ENCODE measurements at places on chromosomes 2 and 18.

GRCh38 chr2:133740500-133740899 is 172.2 kb upstream of the NCKAP5 start:
- no peak for DNase-seq

DNA sequence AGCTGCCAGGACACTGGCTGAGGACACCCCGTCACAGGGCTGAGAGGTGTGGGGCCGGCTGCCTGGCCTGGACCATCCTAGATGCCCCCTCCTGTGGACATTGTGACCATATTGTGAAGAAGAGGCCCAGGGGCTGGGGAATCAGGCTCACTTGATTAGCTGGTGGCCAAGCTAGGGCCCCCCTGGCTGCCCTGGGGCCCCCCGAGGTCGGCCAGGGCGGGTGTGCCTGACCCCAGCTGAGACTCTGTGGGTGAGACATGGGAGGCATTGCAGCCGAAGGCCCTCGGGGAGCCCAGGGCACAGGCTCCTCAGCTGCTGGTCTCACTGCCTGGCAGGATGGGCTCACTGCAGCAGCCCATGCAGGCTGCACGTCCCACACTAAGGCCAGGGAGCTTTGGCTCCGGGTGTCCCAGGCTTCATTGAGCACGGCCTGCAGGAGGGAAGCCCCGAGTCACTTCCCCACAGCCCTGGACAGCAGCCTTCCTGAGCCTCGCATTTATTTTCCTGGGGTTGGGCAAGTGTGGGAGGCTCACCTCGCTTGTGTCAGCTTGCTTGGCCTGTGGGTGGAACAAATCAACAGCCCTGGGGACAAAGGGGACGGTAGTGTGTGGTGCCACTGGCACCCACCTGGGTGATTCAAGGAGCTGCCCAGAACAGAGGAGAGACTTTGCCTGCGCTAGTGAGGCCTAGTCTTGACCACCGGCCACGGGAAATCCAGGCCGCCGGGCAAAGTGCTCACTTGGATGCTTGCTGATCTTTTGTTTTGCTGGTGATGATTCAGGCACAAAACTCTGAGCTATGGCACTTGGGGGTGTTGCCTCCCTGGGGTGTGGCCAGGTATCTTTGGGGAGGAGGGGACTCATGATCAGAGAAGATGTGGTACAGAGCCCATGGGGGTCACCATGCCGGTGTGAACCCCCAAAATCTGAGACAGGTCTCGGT is 1.3 kb downstream of the GAL3ST2 start:
- no peak for DNase-seq

DNA sequence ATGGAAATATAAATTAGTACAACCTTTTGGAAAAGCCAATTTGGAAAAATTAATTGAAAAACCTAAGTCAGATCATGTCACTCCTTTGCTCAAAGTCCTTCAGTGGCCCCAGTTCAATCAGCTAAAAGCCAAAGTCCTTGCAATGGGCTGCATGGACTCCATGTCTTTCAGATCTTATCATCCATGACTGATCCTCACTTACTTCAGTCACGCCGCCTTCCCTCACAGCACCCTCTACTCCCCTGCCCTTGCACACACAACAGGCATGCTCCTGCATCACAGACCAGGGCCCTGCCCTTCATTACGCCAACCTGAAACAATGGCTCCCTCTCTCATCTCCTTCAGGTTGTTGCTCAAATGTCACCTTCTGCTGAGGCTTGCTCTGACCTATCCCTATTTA is 15.6 kb downstream of the KANSL3 start:
- DNase-seq = no peak

DNA sequence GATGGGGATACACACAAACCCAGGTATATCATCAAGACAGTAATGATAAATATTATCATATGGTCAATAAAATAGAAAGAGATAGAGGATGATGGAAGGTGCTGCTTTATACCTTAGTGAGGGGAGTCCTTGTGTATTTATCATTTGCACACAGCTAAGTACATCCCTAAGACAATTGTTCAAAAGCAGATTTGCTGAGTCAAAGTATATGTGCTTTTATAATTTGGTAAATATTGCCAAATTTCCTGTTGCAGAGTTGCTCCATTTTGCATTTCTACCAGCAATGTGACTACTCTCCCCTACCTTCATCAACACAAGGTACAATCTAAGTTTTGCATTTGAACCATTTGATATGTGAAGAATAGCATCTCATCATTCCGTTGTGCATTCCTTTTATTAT is 22.6 kb upstream of the PLEK start:
- no peak for DNase-seq

DNA sequence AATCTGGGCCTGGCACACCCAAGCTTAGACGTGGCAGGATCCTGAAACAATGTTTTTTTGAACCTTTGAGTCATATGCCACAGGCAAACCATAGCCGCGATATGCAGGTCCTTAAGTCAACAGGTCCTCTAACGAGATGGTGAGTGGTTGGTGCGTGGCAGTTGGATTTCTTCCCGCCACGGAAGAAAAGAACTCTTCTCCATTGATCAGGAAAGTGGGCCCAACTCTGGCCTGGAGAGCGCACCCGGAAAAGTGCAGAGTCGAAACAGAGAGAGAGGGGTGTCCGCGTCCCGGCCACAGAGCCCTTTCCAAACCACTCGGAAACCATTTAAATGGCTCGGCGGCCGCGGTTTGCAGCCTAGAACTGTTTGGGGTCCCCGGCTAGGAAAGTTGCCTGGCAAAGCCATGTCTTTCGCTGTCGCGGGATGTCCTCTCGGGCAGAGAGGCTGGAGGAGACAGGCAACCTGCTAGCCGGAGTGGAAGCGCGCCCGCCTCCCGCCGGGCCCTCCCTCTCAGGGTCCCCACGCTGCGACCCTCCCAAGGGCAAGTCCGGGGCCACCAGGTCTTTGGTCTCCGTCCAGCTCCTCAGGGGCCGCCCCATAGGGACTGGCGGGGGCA is 777 bp downstream of the GALNT3 start:
- DNase-seq = no peak

DNA sequence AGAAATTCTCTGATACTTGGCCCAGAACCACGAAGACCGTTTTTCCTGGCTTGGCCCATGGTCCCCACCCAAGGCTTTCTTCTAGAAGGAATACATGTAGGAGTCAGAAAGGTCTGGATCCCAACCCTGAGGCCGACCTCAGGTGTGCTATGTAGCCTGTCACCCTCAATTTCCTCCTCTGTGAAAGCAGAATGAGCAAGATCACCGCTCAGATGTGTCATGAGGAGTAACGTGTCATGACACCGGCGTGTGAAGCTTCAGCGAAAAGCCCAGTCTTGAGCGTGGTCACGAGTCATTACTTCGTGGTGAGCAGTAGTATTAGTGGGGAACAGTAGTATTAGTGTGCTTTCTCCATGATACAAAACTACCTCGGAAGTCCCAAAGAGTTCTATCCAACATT is 103.4 kb downstream of the ALPK2 start:
- no peak for DNase-seq

DNA sequence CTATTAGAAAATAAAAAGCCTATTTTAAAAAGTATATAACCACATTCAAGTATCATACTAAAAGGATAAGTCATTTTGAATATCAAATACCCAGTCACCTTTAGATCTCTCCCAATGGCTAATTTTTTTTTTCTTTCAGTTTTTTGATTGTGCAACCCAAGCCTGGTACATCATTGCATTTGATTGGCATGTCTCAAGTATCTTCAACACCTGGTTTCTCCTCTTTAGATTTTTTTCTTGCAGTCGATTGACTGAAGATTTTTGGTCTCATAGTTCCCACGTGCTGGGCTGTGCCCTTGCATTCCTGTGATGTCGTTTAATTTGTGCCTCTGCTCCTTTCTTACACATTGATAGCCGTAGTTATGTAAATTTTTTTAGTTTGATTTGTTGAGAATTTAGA is 40.7 kb downstream of the ATIC start:
- no peak for DNase-seq

- DNase-seq = no peak
Observed at GRCh38 chr2:167681234-167682015, 566.0 kb downstream of the STK39 start.

GRCh38 chr2:60926741-60927552 is 45.6 kb downstream of the REL start:
- no peak for DNase-seq

- no peak for DNase-seq
Observed at GRCh38 chr2:100891906-100892642, 72.1 kb downstream of the NPAS2 start.

DNA sequence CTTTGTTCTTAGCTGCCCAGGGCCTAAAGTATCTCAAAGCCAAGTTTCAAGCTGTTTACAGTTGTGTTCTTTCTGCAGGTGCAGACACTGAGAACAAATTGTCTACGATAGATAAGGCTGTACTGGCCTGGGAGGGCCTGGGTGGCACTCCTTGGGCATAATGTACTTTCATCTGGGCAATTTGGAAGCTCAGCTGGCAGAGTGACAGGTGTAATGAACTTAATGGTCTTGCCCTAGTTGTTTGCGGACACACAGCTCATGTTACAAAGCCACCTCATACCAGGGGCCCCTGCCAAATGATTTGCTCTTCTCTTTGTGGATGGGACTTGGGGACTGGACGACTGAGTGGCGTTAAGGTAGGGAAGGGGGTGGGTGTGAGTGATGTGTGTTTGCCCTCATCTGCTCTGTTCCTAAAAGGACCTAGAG is 4.3 kb downstream of the LDLRAD4 start:
- DNase-seq = no peak

DNA sequence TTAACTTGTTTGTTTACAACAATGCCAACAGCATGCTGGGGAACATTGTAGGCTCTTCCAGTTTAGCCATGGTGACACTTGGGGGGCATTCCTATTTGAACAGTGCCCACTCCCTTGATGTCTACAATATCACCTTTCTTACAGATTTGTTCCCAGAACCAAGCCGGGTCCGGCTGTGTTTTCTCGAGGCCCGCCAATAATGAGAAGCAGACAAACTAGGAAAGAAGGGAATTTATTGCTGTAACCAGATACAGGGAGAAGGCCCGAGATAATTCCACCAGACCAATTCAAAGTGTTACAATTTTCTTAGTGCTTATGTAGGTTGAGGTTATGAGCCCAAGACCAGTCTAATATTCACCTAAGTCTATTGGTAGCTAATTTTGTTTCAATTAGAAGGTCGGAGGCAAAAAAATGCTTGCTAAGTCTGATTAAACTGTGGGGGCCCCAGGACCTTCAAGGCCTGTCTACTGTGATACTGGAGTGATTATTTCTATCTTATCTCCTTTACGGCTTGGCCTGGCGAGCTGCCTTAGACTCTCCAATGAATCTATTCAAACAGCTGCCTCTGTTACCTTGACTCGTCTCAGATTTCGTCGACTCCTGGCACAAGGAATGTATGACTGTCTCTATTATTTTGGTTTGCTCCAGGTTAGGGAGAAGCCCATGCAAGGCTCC is 59.1 kb upstream of the PSME4 start:
- no peak for DNase-seq

GRCh38 chr2:12176623-12177454 is 430.4 kb downstream of the LPIN1 start:
- no peak for DNase-seq

- DNase-seq = no peak
Observed at GRCh38 chr18:55214969-55215368, 255.7 kb upstream of the CCDC68 start.

- no peak for DNase-seq
Observed at GRCh38 chr2:106189764-106190468, 4.2 kb downstream of the UXS1 start.

DNA sequence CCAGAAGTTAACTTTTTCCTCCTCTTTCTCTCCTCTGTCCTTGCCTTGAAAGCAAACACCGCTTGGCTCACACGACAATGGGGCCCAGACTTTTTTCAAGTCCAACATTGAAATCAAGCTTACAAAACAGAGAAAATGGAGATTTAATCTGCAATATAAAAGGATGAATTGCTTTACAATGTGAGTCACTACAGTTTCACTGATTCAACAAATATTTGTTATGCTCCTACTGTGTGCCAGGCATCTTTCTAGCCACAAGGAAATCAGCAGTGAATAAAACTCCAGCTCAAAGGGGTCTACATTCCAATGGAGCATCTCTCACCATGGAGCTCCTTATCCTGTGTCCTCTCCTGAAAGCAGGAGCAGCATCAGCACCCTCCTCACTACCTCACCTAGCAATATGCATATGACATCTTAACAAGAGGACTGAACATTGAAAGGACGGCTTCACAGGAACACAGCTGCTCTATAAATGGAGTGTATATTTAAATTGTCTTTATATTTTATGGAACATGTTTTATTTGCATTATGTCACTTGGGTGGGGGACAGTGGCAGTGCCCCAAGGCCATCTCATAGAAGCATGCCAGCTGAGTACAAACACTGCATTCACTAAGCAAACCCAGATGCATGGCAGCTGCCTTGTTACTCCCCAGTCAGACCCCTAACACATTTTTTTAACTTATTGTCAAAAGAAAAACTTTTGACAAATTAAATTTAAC is 39.5 kb downstream of the PKDCC start:
- no peak for DNase-seq

- DNase-seq = peak; percentile 28
Observed at GRCh38 chr2:219001577-219002394, 8.6 kb upstream of the CRYBA2 start.

DNA sequence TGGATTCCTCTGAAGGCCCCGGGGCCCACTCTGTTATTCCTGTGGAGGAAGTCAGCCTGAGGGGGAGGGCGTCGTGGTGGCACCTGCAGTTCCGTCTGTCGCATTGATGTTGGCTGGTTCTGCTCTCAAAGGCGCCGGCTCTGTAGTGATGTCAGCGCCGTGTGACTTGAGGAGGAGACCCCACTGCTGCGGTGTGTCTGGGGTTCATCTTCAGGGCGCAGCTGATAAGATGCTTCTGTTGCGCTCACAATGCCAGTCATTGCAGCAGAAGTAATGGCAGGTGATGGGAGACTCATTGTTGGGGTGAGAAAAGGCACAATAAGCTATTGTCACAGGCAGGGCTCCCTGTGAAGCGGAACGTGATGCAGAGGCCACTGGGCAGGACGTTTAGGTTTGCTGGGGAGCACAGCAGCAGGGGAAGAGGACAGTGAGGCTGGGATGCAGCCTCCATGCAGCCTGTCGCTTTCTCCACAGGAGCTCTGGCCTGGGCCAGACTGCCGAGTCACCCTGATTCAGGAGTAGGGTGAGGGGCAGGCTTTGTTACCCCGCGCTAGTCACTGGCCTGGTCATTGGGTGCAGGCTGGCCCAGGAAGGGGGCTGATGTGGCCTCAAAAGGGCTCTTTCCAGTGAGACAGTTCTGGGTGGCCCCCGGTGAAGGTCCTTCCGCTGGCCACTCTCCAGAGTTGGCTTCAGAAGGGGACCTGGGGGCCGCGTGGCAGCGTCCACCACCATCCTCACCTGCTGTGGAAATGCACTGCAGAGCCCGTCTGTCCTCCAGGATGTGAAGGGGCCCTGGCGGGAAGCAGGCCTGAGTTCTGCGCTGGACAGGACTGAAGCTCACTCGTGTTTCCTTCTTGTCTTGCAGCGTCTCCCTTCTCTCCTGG is 42.9 kb downstream of the SH3BP4 start:
- no peak for DNase-seq

DNA sequence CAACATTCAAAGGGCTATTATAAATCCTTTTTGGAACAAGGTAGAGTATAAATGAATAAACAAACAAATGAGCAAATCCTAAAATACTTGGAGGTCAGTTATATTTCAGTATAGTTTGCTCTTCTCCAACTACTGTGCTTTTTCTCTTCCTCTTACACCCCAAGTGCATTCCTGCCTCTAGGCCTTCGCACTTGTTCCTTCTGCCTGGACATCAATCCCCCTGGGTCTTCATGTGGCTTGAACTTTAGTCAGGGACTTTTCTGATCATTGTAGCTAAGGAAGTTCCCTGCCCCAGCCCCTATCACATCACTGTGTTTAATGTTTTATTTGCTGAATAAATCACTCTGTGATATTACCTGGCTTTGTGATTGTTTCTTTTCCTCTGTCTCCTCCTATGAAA is 418.2 kb upstream of the HNRNPA3 start:
- no peak for DNase-seq
